LHCN-M2 (cell line): ENCODE measurements at places on chromosomes 5 and 9. TPM values are rescaled to one million over a fixed set of nuclear protein-coding genes. Genes with fewer than 3 reads are reported as not detected.

DNA sequence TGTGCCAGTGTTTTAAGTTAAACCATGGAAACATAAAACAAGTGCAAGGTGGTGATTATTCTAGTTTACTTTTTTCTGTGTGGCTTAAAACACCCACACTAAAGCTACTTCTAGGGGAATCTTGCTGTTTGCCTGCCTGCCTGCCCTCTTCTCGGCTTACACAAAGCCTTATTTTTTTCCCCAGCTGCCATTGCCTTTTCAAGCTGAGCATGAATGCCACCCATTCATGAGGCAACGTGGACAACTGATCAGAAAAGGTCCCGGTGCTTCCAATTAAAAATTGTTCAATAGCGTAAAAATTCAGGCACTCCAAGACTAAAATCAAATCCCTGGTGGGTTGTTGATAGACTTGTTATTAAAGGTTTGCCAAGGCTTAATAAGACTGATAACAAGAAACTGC, 401.4 kb downstream of the TMEM161B start:
- DNase-seq = no peak

OSTF1 gene
- 36.0 and 36.2 TPM in 2 replicates for total RNA-seq

- no peak for DNase-seq
These were observed 129.7 kb upstream of the TMEM161B start for GRCh38 chr5:88398316-88398715.

DELE1 gene
- total RNA-seq = 53.9 and 61.4 TPM in 2 replicates

DNA sequence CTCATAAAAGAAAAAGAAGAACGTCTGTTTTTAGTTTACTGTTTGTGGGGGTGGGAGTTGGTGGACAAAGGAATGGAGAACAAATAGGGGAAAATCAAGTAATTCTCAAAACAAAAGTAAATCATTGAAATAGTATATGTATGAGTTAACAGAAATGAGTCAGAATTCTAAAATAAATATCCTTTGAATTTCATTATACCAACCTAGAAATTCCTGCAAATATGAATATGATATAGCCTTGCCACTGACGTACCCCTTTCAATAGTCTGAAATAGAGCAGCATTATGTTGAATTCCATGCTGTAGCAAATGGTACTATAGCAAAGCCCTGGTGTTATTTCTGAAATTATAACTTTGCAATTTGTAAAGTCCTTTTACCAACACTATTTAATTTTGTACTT, 29.6 kb upstream of the DTWD2 start:
- no peak for DNase-seq

GRCh38 chr9:98860871-98861293, 53.4 kb downstream of the GALNT12 start:
- DNase-seq = peak; percentile 95

DNA sequence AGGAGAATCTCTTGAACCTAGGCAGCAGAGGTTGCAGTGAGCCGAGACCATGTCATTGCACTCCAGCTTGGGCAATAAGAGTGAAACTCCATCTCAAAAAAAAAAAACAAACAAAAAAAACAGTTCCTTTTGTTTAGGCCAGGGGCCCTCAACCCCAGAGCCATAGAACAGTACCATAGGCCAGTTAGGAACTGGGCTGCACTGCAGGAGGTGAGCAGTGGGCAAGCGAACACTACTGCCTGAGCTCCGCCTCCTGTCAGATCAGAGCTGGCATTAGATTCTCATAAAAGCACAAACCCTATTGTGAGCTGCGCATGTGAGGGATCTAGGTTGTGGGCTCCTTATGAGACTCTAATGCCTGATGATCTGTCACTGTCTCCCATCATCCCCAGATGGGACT, 49.1 kb upstream of the SUB1 start:
- DNase-seq = no peak
